ENCODE measurements at places on chromosomes 4 and X.

DNA sequence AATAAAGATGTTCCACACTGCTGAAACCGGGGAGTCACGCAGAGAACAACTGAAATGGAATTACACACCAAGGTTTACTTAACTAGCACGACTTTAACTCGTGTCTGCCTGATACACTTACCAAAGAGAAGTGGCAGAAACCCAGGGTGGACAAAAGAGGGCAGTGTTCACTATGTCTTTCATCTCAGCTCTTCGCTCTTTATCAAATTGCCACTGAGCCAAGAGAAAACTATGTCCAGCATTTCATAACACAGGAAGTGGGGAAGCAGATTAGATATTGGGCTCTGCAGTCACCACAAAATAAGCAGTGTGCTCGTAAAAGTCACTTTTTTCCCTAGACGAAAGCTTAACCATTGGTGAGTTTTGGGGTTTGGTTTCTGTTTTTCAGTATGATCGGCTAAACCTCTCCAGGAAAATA, 155.7 kb downstream of the CHIC2 start:
- DNase-seq = peak; percentile 39

DNA sequence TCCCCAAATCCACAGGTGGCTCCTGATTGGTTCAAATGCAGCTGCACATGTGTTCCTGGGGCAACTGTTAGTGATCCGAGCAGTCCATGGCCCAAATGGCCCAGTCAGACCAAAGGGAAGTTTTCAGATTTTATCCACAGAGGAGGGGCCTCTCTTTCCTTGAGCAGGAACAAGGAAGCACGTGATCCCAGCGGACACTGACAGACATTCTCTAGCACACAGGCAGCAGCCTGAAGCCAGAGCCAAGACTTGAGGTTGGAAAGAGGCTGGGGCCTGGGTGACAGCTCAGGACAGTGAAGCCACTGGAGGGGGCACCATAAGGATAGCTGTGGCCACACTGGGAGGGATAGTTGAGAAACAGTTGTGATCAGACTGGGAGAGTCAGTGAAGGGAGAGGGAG, 3.5 kb upstream of the ZFP92 start:
- no peak for DNase-seq

GRCh38 chrX:72526534-72527508, 45.8 kb downstream of the HDAC8 start:
- DNase-seq = peak; percentile 64

- DNase-seq = no peak
These were observed 368.2 kb upstream of the NR3C2 start for GRCh38 chr4:148810461-148810860.

- no peak for DNase-seq
These were observed 851 bp upstream of the RIPPLY1 start for GRCh38 chrX:106903856-106904528.

- no peak for DNase-seq
These were observed at the start of gene CXCL10 for GRCh38 chr4:76023389-76023788. CXCL10 (minus strand) TSS chr4:76023497; CDS start chr4:76023431, 66 bp downstream.

GRCh38 chrX:32281853-32282252, 929.5 kb downstream of the DMD start:
- DNase-seq = no peak

- DNase-seq = no peak
These were observed 31.2 kb downstream of the WDR1 start for GRCh38 chr4:10085386-10085785.

- DNase-seq = no peak
These were observed 661 bp downstream of the SPIN4 start for GRCh38 chrX:63350465-63350877.

GRCh38 chrX:31506928-31507327, 435.1 kb upstream of the FTHL17 start:
- no peak for DNase-seq

DNA sequence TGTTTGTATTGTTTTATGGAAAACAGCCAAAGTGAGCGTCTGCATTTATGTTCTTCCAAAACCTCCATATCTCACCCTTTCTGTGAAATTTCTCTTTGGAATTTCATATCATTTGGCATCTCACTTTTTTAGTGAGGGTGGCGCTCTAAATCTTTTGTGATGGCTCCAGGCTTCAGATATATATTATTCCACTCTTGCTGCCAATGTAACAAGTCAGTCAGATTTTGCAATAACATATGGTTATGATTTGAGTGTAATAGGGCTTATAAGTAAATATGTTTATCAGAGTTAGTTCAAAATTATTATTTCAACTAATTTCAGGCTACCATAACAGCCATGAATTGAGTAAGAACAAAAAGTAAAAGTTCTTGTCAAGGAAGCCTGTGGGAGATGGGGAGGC, 314.7 kb downstream of the PDGFC start:
- DNase-seq = no peak

- no peak for DNase-seq
These were observed 66.7 kb upstream of the PRPS1 start for GRCh38 chrX:107561468-107562215.

DNA sequence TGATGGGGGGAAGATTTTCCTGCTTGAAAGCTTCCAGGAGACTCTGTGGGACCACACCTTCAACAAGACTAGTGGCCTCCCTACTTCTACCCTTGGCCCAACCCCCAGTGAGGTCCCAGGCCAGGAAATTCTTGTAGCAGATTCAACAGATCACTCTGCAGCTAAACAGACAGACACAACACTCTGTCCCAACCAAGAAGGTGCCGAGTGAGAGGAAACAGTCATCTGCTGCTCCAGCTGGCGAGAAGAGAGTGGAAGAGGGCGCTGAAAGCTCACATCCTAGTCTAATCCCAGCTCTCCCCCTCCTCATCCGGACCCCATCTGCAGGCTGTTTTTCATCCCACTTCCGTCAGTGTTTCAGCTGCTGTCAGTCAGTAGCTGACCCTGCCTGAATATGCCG, 63.4 kb downstream of the CHRDL1 start:
- no peak for DNase-seq

DNA sequence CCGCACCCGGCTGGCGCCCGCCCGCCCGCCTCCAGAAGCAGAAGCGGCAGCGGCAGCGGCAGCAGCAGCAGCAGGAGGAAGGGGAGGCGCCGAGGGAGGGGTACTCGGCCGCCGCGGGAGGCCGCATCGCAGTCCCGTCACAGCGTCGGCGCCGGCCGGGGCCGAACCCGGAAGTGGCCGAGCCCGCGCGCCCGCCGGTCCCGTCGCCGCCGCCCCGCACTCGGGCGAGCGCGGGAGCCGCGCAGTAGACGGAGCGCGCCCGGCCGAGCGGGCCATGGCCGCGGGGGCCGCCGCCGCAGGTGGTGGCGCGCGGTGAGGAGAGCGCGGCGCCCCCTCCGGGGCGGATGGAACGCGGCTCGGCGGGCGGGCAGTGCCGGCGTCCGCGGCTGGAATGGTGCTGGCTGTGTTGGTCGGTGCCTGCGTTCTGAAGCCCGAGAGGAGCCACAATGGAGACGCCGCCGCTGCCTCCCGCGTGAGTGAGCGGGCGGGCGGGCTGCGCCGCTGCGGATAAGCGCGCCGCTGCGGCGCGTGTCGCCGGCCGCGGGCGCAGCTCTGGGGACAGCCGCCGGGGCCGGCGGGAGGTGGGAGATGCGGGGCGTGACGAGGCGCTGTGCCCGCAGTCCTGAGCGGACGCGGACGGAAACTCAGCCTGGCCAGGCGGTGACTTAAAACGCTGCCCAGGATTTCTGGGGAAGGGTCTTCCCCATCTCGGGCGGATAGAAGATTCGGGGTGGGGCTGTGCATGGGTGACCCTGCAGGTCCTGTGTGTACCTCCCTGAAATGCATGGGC, at the start of gene KLHL2:
TSS of gene KLHL2 (plus strand) at position 131 of the 790 bp plus-strand sequence. CDS start at position 447, 316 bp downstream.
- DNase-seq = no peak

DNA sequence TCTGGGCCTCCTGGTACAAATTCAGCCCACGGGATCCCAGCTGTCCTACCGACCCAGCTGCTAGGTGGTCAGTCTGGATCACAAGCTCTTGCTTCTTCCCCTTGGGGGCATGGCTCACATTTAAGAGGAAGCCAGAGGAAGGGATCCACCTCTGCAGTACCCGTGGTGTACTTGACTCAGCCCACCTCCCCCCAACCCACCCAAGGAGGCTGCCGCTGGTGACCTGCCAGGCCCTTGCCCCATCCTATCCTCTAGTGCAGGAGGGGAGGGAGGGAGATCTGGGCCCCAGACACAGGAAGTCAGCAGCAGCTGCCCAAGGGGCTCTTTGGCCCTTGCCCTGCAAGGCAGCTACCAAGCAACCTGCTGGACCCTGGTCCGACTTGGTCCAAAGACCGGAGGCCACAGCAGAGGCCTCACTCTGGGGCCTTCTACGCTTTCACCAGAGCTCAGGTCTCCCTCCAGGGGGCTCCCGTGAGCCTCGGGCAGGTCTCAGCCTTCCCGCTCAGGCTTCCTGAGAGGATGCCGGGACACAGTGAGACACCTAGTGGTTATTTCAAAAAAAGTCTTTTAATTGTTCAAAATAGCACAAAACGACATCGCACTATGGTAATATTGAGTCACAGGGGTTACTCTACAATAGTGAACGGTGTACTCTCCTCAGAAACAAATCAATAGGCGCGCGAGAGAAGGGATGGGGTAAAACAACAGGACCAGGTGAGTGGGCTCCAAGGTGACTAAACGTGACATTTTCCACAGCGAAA, 2.7 kb upstream of the RENBP start:
- DNase-seq = no peak

GRCh38 chrX:23365541-23365940, 30.9 kb downstream of the PTCHD1 start:
- no peak for DNase-seq

GRCh38 chr4:12409507-12410190, 981.0 kb upstream of the HS3ST1 start:
- DNase-seq = no peak

GRCh38 chr4:18442957-18443356, 421.4 kb upstream of the LCORL start:
- DNase-seq = no peak

DNA sequence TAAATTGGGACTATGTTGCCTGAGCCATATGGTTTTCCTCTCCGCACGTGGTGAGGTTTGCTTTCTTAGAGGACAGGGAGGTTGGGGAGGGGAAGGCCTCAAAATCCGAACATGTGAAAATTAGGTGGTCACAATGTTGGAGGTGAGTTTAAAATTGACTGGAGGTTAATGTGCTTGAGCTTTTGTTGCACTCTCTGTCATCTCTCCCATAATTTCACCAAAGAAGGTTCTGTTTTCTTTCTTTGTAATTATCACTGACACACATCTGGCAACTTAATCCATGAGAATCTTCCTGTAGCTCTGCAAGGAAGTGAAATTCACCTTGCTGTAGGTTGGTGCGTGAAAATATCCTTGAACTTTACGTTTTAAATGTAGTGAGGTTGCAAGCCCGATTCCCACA, 225.5 kb downstream of the PDGFC start:
- no peak for DNase-seq

DNA sequence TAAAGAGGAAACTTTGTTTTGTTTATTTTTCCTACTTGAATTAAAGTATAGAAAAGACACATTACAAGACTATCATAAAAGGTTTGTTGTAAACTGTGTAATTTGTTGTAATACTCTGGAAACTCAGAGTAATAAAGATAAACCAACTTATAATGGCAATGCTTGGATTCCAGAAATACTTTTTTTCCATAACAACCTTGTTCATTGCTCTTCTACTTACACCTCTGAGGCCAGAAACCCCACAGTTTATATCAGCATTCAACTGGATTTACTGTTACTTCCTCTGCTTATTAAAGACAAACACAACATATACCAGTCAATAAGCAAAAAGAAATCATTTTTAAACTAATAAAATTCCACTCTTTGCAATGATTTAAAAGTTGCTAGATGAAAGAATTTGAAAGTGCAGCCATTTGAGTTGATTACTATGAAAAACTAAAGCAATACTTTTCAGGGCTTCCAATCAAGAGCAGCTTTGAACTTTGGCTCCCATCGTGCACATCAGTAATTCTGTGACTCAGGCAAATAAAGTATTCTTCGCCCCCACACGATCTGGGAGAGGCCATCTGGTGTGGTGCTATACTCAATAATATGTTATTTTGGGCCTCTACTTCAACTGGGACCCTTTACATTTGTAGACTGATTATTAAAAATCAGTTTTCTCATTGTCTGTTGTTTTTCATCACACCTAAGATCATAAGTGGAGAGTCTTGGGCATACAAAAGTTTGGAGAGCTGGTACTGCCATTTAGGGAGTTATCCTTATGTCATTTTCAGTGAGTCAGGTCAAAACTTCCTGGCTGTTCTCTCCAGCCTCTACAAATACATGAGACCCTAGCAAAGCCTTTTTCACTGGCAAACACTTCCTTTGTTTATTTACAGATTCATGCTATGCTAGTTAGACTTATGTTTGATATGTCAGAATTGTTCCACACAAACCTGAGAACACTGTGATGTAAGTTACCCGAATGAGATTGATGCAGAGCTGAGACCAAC, 20.5 kb downstream of the DDIT4L start:
- DNase-seq = no peak

DNA sequence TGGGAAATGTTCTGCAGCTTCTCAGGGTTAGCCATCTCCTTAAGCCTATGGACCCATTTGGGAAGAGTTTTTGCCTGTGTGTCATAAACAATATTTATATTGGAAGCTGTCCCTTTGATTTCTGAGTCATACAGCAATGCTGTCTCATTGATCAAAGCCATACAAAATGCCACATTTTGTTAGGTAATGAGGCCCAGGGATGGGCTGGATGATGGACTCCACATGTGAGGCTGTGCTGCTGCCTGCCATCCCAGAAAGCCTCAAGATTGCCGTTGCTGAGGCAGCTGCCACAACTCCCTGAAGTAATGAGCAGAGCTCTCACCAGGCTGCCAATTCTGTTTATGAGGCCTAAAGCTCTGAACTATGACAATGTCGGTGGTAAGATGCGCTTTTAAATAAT, 12.2 kb upstream of the GJB1 start:
- no peak for DNase-seq

DNA sequence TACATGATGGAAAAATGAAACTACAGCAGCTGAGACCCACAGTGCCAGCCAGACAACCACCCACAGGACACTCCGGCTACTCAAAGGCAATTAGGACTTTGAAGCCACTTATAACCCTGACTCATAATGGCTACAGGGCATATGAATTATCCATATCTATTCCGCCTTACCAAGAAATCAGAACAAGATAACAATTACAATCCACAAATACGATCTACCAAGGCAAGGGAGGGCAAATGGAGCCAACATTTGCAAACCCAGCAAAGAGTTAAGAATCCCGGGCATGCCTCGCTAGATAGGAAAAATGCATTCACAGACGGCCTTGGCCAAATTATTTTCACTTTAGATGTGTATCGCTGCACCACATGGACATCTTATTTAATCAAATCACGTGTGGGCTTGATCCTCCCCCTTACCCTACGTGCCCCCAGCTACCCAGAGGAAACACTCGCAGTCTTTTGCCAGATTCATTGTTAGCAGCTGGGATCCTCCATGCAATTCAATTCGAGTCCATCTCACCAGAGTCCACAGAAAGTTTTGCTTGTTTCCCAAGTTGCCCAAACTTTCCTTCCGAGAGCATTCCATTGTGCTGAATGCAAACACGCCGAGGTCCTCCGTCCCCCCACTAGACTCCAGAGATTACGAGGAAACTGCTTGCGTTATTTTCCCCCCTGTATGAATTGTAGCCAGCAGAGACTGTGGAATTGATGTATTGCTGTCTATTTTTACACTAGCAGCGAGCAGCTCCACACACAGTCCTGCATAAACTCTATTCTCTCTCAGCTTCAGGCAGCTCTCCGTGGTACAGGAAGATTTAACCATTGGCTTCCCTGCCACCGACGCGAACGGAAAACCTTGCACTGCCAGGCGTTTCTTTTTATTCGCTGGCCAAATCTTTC, 1.2 kb downstream of the PPARGC1A start:
- DNase-seq = no peak

GRCh38 chrX:14670819-14671218, 141.5 kb downstream of the GLRA2 start:
- no peak for DNase-seq

Data from SIG-M5 (cell line).